Islet precursor cell (in vitro differentiated cells): ENCODE measurements at places on chromosomes 4 and X.

GRCh38 chr4:190020790-190021717 is 6.0 kb downstream of the FRG2 start:
- DNase-seq, result peak; percentile 77

GRCh38 chr4:105620640-105621323 is 68.4 kb downstream of the ARHGEF38 start:
- no peak for DNase-seq

GRCh38 chr4:154467886-154468285 is 23.7 kb downstream of the DCHS2 start:
- DNase-seq, result no peak

- DNase-seq, result peak; percentile 55
Measured at GRCh38 chrX:17242470-17242869, 132.5 kb upstream of the NHS start.

DNA sequence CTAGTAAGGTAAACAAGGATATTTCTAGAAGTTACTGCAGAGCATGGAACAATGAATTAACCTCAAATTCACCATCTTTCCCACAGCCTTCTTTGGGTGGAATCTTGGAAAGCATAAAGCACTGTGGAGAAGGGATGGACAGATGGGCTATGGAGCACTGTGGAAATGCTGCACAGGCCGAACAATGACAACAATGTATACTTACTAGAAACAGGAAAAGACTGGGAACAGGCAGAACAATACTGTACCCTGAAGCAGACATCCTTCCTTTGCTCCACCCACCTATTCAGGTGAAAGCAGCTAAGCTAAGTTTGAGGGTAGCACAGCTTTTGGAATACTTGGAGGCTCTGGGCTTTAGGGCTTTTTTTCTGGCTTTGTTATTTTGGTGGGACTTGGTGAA is 250.6 kb upstream of the KLF8 start:
- DNase-seq, result no peak

GRCh38 chr4:87589531-87589930 is 18.8 kb upstream of the DSPP start:
- no peak for DNase-seq

GRCh38 chr4:28799696-28800095 is 1920.5 kb upstream of the PCDH7 start:
- peak; percentile 68 for DNase-seq

GRCh38 chr4:20323991-20324390 is 72.3 kb downstream of the SLIT2 start:
- peak; percentile 84 for DNase-seq

GRCh38 chr4:42654631-42655268 is 2.2 kb downstream of the ATP8A1 start:
- DNase-seq, result peak; percentile 55

DNA sequence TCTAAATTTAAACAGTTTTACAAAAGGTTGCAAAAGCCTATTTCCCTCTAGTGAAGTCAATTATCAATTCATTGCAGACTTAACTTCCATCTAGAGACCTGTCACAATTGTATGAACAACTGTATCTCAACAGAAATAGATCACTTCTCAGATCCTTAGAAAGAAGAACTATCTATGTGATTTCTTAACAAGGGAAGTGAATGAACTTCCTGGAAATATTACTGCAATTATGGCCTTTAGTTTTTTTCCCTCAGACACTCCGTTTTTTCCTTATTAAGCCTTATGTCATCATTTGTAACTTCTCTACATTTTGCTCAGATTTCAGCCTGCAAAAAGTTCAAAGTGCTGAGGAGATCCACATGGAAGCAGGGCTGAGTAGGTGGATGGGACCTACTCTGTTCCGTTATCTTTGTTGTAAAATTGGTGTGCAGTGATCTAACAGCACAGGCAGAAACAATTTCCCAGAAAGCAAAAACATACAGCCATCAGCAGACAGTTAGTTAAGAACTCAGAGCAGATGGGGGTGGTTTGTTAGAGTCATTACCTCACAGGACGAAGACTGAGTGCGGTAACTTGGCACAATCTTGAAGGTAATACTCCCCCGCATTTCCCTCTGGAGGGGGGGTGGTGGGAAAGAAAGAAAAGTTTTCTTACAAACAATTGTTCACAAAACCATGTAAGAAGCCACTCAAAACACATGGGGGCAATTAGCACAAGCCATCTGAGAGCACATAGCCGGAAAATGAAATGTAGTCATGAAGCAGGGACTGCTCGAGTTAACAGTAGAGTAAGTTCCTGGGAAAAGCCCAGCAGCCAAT is 112.3 kb downstream of the NYX start:
- no peak for DNase-seq

DNA sequence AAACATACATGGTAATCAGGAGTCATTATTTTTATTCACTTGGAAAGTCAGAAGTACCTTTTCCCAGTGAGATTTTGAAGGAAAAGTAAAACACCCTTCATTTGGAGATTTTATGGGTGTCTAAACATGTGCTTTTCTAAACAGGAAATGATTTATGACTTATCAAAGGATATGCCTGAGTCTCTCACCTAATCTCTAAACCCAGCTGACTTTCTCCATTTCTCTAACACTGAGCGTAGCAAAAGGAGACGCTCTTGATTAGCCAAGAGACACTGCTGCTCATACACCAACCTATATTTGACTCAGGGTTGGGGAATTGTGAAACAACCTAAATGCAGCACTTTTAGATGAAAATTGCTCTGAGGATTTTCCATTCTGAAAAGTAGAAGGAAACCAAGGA is 468.5 kb upstream of the FTHL17 start:
- DNase-seq, result no peak

GRCh38 chrX:12582649-12583048 is 208.6 kb upstream of the PRPS2 start:
- no peak for DNase-seq
